ENCODE measurements at places on chromosomes 2 and 18.

- no peak for DNase-seq
These were observed 120.9 kb downstream of the CNTNAP5 start for GRCh38 chr2:124145982-124146381.

DNA sequence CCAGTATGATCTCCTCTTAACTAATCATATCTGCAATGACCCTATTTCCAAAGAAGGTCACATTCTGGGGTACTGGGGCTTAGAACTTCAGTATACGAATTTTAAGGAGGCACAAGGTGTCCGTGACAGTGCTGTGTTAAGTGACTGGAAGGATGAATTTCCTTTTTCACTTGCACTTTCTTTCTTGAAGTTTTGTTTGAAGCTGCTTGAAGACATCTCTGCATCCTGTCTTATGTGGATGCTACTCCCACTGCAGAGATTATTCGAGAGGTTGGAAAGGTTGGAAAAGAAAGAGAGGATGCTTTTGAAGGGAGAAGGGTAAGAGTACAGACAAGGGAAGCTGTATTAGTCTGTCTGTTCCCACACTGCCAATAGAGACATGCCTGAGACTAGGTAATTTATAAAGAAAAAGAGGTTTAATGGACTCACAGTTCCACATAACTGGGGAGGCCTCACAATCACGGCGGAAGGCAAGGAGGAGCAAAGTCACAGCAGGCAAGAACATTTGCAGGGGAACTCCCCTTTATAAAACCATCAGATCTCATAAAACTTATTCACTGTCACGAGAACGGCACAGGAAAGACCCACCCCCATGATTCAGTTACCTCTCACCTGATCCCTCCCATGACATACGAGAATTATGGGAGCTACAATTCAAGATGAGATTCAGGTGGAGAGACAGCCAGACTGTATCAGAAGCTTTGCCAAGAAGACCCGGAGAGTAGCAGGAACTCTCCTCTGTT is 3.6 kb upstream of the RNF144A start:
- no peak for DNase-seq

DNA sequence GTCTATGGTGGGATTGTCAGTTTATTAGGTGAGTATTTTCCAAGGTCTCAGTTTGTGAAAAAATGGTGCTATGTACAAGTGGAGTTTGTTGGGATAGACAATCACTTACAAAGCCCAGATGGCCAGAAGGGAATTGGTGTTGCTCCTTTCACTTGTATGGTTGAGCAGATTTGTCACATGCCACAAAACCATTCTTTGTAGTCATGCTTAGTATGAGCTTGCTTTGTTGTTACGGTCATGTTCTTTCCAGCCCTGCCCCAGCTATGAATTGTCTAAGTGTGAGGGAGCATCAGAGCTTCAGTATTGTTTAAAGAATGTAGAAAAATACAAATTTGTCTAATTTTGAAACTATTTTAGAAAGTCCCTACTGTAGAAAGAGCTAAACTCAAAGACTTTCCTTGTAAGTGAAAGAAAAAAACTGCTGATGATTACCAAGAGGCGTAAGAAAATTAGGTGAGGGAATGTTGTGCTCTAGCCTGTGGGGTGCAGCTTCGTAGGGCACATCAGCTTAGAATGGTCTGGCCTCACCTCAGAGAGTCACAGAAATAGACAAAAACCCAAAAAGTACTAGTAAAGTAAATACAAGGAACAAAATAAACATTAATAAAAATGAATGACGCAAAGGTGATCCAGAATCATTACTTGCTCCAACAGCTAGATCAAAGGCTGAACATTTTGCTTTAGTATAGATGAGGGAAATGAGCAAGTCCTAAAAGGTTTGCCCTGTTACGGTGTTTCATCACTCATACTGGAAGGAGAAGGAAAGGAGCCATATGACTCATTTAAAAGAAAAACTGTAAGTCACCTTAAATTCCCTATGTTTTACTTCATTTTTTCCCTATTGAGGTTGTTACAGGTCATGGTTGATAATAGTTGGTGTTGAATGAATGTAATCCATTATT is 9.2 kb downstream of the TGIF1 start:
- DNase-seq, result no peak

DNA sequence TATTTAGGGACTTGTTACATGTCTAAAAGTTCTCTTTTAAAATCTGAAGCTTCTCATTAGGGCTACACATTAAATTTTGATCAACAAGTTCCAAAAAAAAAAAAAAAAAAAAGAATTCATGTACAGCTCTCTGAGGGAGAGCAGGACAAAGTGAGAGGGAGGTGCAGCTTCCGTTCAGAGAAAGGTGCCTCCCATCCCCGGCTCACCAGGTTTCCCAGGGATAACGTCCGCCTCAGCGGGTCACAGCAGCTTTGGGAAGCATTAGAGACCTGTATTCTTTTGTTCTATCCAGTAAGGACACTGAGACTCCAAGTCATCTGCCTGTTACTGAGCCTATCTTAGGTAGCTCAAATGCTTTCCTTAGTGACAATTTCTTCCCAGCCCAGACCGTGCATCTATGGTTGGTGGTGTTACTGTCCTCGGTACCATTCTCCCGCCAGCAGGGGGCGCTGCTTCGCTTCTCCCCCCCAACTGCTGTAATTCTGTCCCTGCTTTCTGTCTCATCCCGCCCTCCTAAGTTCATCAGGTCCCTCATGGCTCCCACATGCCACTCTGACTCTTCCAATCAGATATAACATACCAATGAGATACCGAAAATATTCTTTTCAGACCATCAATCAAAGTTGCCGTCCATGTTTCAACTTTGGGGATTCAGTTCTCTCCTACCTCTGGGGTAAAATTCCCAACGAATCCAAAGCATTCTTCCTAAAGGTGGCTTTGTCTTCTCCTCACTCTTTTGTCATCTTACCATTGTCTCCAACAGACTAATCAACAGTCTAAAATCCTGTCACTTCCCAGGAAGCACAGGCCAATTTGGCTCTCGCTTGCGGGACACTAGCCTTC is 466.5 kb downstream of the METTL4 start:
- DNase-seq, result peak; percentile 1

GRCh38 chr2:161046876-161047275 is 113.4 kb upstream of the TANK start:
- no peak for DNase-seq

DNA sequence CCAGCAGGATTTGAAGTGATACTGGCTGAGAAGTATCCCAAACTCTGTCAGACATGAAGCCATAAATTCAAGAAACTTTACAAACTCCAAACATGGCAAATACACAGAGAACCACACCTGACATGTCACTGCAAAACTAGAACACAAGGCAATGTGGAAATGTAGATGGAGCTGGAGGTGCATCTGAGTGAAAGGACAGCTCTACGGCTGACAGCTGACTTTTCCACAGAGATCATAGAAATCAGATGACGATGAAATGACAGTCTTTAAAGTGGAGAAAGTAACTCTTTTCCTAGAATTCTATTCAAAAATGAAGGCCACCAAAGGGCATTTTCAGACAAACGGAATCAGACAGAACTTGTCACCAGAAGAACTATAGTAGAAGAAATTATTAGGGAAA is 97.5 kb downstream of the LDLRAD4 start:
- no peak for DNase-seq

DNA sequence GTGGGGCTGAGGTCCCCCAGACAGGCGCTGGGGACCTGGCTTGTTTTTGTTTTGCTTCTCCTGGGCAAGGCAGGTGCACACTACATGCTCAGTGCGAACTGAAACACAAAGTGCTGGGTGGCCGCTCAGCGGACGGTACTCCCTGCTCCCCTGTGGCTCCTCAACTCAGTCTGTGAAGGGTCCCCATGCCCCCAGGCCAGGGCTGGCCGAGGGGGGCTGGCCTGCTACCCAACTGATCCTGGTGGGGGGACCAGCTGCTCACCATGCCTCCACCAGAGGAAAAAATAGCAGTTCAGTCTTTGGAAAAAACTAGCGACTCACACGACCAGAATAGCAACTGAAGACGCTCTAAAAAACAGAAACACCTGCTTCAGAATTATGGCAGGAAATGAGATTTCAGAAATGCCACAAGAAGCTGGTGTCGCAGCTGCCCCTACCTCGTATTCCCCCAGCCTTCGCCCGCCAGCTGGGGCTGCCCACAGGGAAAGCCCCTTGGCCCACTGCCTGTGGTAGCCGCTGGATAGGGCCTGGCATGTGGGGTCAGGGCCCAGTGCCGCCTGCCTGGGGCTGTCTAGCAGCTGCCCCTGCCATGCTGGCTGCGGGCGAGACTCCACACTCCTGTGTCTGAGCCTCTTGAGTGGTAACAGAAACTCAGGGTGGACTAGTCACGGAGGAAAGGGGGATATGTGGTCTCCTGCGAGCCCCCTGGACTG is 43.7 kb downstream of the MEX3C start:
- DNase-seq, result no peak

GRCh38 chr2:63796366-63796765 is 45.3 kb upstream of the UGP2 start:
- DNase-seq, result no peak

- DNase-seq, result peak; percentile 53
These were observed 81.5 kb downstream of the NRP2 start for GRCh38 chr2:205763708-205764211.

GRCh38 chr2:228731517-228731916 is 539.6 kb downstream of the PID1 start:
- no peak for DNase-seq

Measured in substantia nigra (tissue), 51 donors.